ENCODE measurements at places on chromosomes 3 and 15.

DNA sequence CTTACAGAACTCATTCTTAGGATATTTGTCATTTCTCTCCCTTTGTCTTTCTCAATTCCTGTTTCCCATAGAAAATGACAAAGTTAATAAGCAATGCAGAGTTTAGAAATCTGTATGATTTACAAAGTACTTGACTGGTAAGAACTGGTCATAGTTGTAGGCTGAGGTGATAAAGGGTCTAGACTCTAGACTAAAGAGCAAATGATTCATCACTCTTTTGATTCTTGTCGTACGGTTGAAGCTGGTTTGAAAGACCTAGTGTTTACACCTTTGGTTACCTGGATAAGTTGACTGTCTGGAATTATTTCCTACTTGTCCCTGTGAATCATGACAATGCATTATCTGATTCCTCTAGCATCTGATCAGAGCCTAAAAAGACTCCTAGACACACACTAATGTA lies 58.9 kb upstream of the TP63 start:
- no peak for DNase-seq

- DNase-seq: no peak
Measured at GRCh38 chr3:186381424-186382216, 19.6 kb upstream of the DGKG start.

- no peak for DNase-seq
Measured at GRCh38 chr15:26395624-26396023, 377.2 kb downstream of the GABRB3 start.

DNA sequence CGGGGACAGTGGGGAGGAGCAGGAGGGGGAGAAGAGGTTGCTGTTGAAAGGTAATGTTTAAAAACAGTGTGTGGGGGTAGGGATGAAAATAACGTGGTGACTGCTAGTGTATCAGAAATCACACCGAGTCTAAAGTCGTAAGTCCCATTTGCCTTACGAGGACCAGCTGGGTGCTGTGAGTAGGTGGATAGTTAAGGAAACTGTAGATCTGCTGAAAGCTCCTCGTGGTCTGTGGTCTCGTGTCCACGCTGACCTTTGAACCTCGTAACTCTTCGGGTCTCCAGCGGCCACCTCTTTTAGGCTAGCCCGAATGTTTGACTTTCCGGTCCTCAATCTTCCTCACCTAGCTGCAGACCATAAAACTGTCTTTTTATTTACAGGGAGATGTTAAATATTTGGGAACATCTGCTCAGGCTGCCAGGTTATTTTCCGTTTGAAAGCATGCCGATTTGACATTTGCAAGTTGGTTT lies 29.3 kb upstream of the ST3GAL6 start:
- no peak for DNase-seq

- DNase-seq: no peak
Measured at GRCh38 chr3:124556636-124557035, 173.6 kb upstream of the UMPS start.

DNA sequence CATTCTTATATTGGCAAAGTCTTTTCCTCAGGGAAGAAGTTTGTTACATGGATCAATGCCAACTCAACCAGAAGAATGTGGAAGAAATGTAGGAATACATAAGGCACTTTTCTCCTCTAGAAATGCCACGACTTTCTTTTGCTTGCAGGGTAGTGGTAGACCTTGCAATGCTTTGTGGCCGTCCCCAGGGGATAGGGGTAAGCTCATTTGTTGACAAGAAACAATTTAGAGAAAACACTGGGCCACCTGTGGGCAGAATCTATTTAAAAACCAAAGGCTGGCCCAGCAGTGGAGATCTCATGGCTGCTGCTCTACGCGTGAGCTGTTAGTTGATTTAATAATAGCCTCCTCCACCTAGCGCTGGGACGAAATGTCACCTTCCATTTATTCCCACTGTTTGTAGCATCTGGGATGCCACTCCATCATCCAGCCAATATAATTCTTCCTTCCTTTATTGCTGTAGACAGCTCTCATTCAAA lies 64.6 kb upstream of the PFN2 start:
- DNase-seq: no peak

Measured in hematopoietic multipotent progenitor cell treated with erythropoietin and hydrocortisone succinate and interleukin-3 and kit ligand, for 17 days (in vitro differentiated cells).